ENCODE measurements at places on chromosomes 1 and 21. TPM values are rescaled to one million over a fixed set of nuclear protein-coding genes. Genes with fewer than 3 reads are reported as not detected.

Gene CD34
- 0.69 TPM for total RNA-seq

Gene REN
- total RNA-seq, result not detected

Gene LENEP
- total RNA-seq, result not detected

Gene LCE2C
- not detected for total RNA-seq

Gene ATP1A4
- not detected for total RNA-seq

Gene SPRR2B
- total RNA-seq, result not detected

Gene PIK3C2B
- total RNA-seq, result 27.6 TPM

Gene NOS1AP
- not detected for total RNA-seq

Measured in naive thymus-derived CD4-positive, alpha-beta T cell (primary cell).